ENCODE measurements at places on chromosomes 7 and 10.

GRCh38 chr7:55192723-55193122 is 172.4 kb upstream of the LANCL2 start:
- DNase-seq: no peak

DNA sequence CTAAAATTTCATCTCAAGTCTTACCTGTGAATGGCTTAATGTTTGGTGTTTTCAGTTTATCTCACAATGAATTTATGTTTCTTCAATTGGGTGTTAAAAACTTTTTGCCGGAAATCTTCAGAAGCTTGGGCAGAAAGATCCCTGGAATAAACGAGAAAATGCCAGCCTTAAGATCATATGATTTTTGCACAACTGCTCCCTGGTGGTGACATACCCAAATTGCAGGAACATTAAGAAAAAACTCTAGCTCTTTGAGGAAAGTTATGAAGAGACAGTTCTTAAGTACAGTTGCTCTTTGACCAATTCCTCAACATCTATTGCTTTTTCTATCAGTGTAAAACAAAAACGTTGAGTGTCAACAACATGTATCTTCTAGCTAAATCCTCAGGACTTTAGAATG is 48.2 kb upstream of the CREB5 start:
- no peak for DNase-seq

DNA sequence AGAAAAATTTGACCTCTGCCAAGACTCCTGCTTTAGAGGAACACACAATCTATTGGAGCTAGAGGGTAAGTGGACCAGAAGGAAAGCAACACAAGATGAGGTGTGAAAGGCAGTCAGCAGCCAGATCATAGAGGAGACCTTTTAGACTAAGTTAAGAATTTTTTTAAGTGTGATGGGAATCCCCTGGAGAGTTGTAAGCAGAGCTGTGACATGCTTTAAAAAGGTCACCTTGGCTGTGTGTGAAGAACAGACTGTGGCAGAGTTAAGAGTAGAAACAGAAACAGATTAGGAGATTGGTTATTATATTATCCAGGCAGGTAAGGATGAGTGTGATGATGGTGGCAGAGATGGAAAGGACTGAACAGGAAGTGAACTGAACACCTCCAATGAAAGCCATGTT is 23.5 kb downstream of the CPEB3 start:
- DNase-seq: no peak

GRCh38 chr10:128522551-128523308 is 396.5 kb upstream of the MKI67 start:
- no peak for DNase-seq

DNA sequence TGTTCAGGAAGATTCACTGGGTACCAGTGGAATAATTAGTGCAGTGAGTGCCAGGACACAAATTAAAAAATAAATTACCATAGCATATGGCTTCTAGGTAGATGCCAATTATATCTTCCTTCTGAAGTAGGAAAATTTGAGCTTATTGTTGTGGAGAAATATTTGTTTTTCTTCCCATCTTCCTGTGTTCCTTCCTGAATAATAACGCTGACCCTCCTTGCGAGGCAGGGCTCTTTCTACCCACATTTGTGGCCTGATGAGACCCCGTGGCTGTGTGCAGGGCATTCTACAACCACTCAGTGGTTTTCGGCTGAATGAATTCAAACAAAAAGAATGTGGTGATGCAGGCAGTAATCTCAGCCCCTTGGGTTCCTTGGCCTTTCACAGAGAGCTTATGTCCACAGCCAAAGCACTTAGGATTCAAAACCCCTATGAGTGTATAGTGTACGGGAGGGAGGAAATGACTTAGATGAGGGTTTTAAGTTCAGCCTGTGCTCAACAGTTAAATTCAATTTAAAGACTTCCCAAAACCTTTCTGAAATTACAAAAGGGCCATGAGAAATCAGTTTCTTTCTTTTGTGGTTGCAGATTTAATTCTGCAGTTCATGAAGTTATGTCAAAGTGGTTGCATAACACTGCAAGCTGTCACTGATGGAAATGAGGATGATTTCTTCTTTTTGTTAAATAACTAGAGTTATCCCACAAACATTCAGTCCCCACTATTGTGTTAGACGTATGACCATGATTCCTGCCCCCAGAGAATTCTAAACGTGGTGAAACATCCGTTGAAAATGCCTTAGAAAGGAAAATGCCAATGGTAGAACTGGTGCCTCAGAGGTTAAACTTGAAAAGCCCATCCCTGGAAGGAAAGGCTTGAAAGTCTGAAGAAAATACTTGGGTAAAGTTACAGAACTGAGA is 255.3 kb downstream of the FZD1 start:
- no peak for DNase-seq

DNA sequence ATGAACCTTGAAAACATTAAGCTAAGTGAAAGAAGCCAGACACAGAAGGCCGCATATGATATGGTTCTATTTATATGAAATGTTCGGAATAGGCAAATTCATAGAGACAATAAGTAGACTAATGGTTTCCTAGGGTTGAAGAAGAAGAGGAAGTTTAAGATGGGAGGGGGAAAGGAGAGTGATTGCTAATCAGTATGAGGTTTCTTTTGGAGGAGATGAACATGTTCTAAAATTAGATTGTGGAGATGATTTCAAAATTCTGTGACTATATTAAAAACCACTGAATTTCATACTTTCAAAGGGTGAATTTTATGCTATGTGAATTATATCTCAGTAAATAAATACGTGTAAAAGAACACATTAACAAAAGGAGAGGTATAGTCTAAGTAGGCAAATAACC is 176.4 kb upstream of the HPS1 start:
- no peak for DNase-seq

- DNase-seq: no peak
These were observed 270.4 kb downstream of the HGF start for GRCh38 chr7:81499262-81500116.

- no peak for DNase-seq
These were observed 8.4 kb downstream of the C10orf105 start for GRCh38 chr10:71711052-71711623.

GRCh38 chr7:29154076-29154475 is 7.7 kb upstream of the CPVL start:
- DNase-seq: no peak

DNA sequence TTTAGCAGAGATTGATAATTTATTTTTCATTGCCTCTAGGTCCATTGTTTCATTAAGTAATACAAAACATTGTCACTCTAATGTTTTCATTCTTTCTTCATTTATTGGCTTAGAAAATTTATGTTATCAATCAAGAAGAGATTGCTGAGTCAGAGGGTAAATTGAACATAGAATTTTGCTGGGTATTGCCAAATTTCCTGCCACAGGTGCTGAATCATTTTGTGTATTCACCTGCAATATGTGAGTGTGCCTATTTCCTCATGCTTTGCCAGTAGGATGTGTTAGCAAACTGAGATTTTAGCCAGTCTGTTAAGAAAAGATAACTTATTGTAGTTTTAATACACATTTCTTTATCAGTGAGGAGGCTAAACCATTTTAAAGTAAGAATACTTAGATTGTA is 38.0 kb downstream of the MARCHF5 start:
- DNase-seq: no peak

- no peak for DNase-seq
These were observed 16.7 kb downstream of the DPYSL4 start for GRCh38 chr10:132203256-132204077.

DNA sequence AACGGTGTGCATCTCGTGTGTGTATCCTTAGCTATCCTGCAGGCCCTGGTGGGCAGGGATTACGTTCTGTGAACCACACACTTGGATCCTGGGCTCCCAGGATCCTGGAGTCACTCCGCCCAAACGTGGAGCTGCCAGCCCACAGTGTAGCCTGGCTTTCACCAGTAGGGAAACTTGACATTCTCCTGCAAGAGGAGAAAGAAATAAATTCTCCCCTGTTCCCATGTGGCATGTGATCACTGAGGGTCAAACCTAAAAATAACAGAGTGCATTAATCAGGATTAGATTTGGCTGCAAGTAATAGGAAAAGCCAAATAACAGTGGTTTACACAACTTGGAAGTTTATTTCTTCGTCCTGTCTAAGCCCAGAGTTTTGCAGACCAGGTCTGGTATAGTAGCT is 32.3 kb downstream of the PALD1 start:
- no peak for DNase-seq

DNA sequence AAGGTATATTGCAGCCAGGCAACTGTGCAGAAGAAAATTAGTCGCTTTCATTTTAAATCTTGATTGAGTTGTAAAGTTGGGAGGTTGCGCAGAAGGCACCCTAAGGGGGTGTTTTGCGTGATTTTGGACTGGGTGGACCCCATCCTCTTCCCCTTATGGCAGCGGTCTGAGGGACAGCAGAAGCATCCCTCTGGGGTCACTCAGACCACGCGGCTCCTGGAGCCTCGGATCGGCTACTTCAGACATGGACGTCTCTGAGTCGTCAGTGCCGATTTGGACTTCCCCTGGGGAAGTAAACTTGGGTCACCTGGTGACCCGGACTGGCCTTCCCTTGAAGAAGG is 639.0 kb upstream of the DPP6 start:
- no peak for DNase-seq

DNA sequence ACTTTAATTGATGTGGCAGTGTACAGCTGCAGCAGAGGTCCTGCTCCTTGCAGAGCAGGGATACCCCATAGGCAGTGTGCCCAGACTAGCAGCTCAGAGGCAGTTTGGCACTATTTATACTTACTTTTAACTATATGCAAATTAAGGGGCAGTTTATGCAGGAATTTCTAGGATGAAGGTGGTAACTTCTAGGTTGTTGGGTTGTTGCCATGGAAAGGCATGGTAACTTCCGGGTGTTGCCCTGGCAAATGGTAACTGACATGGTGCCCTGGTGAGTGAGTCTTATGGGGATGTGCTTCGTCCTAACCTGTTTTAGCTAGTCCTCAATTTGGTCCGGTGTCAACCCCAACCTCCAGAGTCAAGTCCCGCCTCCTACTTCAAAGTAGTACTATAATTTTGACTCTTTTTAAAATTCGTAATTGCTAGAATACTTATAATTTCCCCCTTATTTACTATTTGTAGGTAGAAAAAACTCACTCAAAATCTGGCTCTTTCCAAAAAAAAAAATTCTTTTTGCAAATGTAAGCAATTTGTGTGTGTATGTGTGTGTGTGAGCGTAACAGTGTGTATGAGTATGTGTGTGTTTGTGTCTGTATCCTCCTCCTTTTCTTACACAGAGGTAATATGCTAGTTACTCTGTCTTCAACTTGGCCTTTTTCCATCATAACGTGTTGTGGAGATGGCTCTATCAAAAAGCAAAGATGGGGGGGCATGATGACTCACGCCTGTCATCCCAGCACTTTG is 5.9 kb downstream of the COL26A1 start:
- no peak for DNase-seq

DNA sequence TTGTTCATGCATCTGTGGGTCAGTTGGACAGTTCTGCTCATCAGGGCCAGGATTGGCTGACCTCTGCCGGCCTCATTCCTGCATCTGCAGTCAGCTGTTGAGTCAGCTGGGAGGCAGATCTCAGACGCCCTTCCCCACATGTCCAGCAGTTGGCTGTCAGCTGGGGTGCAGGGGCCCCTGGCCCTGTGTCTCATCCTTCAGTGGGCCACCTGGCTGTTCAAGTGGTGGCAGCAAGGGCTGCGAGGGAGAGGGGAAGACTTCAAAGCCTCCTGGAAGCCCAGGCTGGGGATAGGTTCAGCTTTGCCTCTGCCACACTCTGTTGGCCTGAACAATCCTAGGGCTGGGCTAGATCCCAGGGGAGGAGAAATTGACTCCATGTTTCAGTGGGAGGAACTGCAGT is 33.2 kb downstream of the TACR2 start:
- no peak for DNase-seq

- no peak for DNase-seq
These were observed 141.4 kb upstream of the INSYN2A start for GRCh38 chr10:127337801-127338200.

DNA sequence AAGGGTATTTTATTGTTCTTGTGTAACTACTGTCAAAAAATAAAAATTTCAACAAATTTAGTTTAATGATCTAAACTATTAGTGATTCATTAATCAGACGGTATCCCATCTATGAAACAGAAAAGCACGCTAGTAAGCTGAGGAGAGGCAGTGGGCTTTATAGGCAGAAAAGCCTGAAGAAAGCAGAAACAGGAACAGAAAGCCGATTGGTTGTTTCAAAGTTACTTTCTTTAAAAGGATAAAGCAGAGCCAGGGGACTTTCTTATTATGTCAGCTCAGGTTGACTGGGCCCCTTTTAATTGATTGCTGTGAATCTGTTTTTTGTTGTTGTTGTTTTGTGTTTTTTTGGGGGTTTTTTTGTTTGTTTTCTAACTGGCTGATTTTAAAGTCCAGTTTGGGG is 105.5 kb downstream of the TES start:
- no peak for DNase-seq

DNA sequence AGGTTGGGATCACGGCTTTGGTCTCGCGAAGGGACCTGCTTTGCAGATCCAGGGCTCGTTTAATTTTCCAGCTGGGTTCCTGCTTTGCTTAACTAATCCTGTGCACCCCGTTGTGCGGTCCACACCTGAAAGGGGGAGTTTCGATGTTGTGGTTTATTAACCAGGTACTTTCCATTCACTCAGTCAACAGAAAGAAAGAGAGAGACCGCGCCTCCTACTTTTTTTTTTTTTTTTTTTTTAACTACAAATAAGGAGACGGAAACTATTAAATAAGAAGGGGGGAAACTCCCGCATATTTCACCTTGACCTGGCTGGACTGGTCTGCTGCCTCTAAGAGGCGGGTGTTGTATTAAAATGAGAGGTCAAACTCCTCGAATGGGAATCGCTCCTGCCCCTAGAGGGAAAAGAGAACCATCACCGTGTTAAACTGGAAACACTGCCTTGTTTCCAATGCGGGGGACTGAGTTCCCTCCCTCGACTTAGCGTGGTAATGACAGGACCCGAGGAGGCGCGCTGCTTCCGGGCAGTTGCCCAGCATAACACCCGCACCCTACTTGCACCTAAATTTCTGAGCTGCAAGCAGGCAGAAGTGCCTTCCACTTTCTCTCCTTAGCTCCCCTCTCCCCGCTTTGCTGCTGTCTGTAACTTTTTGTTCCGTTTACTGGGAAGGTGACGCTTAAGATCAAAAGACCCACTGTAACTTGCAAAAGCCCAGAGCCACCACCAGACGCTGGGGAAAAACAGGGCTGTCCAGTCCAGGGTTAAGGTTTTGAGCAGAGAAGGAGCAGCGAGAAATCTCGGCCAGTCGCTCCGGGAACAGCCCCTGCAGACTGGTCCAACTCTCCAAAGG is 1.1 kb upstream of the ITGB8 start:
- no peak for DNase-seq

DNA sequence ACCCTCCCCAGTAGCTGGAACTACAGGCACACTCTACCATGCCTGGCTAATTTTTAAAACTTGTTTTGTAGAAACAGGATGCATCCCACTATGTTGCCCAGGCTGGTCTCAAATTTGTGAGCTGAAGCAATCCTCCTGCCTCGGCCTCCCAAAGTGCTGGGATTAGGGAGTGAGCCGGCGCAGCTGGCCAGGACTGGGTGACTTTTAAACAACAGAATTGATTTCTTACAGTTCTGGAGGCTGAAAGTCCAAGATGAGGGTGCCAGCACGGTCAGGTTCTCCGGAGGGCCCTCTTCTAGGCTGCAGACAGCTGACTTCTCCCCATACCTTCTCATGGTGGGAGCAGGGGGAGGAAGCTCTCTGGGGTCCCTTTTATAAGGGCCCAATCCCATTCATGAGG is 75.2 kb upstream of the CHST15 start:
- no peak for DNase-seq

Data from stimulated activated CD8-positive, alpha-beta memory T cell treated with anti-CD3 and anti-CD28 coated beads, Interleukin-7, amount 100 ng/mL, for 1 hour (primary cell).